ENCODE measurements at places on chromosomes 1 and 21.

- peak; percentile 3 for DNase-seq
Observed at GRCh38 chr21:41168391-41169257, 664 bp downstream of the BACE2 start.

DNA sequence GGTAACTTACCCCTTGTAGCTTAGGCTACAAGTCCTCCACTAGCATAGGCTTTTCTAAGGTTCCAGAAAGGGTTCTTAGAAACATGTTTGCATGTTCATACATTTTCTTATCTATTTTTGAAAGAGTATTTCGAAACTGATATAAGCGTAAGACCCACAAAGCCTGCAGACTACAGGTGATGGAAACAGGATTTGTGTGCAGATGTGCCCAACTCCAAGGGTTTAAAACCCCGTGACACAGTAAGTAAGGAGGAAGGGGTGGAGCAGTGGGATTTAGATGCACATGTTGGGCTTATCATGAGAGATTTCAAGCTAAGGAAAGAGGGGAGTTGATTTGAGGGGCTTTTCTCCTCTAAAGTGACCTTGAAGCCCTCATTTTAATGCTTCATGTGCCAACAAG lies 164.7 kb downstream of the LTN1 start:
- DNase-seq: no peak

- DNase-seq: no peak
Observed at GRCh38 chr1:182141040-182141439, 79.5 kb upstream of the ZNF648 start.

DNA sequence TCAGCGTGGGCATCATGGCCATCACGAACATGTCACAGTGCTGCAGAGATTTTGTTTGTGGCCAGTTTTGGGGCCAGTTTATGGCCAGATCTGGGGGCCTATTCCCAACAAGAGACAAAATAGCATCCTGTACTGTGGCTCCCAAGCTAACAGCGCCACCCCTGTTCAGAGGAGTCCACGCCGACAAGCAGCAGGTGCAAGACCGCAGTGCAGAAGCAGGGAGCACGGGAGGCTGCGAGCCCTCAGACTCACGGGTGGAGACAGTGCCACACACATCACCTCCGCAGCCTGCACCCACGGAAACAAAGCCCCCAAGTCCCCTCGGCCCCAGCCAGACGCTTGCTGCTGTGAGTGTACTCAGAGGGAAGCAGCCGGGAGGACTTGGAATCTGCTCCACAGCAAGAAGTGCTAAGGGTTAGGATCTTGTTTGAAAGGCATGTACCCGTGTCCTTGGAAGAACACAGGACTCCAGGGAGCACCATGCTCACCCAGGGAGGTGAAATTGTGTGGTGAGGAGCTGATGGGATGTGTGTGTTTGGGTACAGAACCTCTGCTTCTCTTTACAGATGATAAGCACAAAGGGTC lies 7.1 kb downstream of the TCP10L start:
- DNase-seq: peak; percentile 42

GRCh38 chr1:161885003-161885402 lies 118.9 kb downstream of the ATF6 start:
- no peak for DNase-seq

DNA sequence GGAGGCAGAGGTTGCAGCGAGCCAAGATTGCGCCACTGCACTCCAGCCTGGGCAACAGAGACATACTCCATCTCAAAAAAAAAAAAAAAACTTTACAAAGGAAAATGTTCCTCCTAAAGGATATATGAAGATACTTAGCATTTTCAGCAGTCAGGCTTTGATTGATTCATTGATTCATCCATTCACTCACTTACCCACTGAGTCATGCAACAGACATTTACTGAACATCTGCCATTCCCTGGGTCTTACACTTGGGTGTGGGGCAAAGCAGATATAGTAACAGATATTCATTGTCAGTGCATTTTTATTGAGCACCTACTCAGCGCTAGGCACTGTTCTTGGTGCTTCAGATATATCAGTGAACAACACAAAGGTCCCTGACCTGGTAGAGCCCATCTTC lies 5.6 kb upstream of the LACTBL1 start:
- DNase-seq: no peak

DNA sequence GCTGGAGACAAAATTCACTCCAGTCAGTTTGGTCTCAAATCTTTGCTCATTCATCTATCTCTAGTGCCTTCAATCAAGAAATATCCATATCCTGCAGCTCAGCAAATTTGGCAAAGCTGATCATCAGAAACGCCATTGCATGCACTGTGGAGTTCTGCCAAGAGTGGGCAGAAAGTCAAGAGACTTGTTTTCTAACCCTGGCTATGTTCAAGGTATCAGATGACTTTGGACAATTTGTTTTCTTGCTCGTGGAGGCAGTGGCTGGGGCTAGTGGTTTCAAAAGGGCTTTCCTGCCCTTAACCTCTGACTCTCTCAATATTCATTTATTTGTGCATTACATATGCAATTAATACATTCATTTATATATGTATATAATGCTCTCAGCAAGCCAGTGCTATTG lies 12.8 kb upstream of the LRRC52 start:
- DNase-seq: no peak

DNA sequence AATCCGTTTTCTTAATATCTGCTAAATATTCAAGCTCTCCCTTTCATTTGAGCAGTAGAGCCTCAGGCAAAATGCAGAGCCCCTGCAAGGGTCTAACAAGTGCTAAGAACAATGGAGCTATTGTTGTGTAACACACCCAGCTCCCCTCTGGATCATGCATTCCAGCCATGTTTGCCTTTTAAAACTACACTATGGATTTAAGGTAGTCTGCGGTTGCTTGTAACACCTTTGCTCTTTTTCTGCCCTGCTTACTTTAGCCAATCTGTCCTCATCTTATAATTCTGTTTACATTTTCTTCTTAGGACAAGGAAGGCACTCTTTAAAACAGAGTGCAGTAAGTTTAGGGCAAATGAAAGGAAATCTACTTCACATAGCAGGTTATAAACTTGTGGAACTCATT lies 60.0 kb upstream of the C1orf105 start:
- no peak for DNase-seq

DNA sequence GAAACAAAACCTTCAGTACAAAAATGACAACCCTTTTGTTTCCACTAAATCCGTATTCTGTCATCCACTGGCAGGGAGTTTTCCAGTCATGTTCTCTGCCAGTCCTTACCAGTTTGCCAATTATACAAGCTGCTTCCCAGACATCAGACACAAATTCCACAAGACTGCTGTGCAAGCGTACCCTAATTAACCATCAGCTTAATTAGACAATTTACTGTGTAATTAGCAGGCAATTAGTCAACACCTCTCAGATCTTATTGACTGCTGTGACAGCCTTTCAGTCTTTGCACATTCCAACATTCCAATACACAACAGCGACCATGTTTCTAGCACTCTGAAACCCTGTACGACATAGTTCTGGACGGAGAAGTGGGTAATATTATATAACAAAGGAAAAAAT lies 420.1 kb downstream of the DPYD start:
- DNase-seq: no peak

DNA sequence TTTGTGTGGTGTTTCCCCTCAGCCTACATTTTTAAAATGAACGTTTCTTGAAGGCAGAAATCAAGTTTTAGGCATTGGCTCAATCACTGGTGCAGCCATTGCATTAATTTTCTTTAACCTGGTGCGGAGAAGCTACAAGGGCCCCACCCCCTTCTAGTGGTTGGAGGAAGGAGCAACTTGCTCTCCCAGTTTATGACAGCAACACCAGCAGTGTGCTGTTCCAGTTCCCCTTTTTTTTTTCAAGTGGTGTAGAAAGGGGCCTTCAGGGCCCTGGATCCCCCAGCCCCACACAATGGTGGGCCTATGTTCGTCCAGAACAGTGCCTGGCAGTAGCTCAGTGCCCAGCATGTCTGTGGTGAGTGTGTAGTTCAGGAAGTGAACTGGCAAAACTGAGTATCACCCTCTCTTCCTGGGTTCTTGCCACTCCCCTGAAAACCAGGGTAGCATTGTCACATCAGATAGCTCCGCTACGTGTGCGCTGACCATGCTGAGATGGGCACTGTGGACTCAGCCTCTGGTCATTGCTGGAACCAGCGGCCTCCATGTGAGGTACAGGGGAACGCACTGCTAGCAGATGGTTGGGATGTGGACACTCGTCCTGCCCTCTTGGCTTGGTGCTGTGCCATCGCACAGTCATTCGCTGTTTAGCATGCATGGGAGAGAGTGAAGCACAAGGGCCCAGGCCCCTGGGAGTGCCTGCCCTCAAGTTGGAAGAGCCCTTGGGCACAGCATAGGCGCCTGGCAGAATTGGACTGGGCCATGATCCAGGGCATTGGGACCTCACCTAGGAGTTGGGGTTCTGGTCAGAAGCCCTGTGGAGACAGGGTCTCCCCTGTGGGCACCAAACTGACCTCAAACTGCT lies 7.2 kb downstream of the ARF1 start:
- no peak for DNase-seq

- DNase-seq: no peak
Observed at GRCh38 chr1:201702936-201703335, 126.0 kb upstream of the IPO9 start.

- DNase-seq: no peak
Observed at GRCh38 chr1:165885305-165885694, 57.9 kb downstream of the UCK2 start.

DNA sequence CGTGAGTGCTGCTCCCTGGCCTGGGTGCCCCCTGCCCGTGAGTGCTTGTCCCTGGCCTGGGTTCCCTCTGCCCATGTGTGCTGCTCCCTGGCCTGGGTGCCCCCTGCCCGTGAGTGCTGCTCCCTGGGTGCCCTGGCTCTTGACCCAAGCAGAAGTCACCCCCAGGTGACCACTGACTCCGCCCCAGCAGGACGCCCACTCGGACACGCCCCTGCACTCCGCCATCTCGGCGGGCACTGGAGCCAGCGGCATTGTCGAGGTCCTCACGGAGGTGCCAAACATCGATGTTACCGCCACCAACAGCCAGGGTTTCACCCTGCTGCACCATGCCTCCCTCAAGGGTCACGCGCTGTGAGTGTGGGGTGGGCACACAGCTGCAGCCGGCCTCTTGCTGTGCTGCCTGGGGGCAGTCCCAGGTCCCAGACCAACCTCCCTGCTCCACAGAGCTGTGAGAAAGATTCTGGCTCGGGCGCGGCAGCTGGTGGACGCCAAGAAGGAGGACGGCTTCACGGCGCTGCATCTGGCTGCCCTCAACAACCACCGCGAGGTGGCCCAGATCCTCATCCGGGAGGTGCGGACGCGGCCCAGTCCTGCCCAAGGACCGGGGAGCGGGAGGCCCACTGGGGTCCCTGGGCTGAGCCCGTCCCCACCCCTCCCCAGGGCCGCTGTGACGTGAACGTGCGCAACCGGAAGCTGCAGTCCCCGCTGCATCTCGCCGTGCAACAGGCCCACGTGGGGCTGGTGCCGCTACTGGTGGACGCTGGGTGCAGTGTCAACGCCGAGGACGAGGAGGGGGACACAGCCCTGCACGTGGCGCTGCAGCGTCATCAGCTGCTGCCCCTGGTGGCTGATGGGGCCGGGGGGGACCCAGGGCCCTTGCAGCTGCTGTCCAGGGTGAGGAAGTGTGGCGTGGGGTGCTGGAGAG lies 3.9 kb upstream of the MMP23B start:
- DNase-seq: no peak

GRCh38 chr1:160397651-160398050 lies 2.7 kb upstream of the VANGL2 start:
- DNase-seq: no peak

GRCh38 chr1:98897479-98897878 lies 107.2 kb downstream of the PLPPR5 start:
- no peak for DNase-seq

GRCh38 chr21:36759348-36760083 lies 60.6 kb downstream of the SIM2 start:
- no peak for DNase-seq

GRCh38 chr1:197011614-197012013 lies 34.3 kb downstream of the CFHR5 start:
- no peak for DNase-seq

DNA sequence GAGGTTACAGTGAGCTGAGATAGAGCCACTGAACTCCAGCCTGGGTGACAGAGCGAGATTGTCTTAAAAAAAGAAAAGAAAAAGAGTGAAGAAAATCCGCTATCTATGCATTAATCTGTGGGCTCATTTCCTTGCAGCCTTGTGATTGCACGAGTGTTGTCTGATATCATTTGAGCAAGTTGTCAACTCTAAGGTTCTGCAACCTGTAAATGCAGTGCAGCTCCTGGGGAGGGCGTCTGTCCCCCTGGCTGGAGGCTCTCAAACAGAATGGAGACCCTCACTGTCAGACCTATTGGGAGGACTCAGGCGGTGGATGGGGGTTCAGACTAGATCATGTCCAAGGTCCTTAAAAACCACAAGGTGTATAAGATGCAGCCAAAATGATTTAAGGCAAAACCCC lies 6.2 kb downstream of the CORT start:
- no peak for DNase-seq

GRCh38 chr1:118925651-118926050 lies 62.5 kb downstream of the TBX15 start:
- no peak for DNase-seq

DNA sequence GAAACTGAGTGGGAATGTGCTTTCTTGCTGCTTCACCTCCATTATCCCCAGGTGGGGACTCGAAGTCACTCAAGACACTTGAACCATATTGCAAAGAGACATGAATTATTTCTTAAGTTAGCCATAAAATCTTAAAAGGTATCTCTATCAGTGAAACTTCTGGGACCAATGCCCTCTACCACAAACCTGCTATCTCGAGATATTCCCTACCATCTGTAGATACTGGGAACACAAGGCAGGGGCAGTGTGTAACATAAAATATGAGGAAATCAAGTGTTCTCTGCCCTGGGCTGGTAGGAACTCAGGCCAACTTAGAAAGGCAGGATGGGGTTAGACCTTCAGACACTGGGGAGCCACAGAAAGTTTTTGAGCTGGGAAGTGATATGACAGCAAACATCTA lies 1.3 kb upstream of the CD58 start:
- no peak for DNase-seq

DNA sequence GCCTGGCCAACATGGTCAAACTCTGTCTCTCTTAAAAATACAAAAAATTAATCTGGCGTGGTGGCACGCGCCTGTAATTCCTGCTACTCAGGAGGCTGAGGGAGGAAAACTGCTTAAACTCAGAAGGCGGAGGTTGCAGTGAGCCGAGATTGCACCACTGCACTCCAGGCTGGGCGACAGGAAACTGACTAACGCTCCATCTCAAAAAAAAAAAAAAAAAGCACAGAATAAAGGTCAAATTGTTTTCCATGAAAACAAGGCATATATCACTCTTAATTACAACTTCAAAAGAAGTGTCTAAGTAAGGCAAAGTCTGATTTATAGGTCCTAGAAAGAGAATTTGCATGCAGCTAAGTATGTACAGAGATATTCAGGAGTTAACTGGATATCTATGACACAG lies 25.6 kb downstream of the EYA3 start:
- DNase-seq: no peak

DNA sequence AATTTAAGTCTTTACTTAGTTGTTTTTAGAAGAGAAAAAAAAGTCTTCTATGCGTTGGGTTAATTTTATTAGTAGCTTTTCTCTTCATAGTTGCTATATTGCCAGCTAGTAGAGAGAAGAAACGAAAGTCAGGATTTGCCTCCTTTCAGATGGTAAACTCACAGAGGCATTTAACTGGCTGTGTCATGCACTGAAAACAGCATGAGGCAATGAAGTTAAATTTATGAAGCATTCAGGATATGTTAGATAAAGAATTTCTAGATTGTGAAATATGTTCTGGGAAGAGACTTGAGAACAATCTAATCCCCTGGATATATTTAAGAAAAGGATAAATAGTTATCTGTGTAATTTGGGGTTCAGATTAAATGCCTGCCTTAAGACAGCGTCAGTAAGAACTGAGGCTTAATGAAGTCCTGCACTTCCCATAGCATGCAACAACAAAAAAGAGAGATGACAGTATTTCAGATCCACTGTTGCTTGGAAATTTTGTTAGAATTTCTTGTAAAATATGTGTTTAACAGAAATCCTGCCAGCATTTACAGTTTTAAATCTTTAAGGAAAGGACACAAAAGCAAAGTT lies 1.7 kb downstream of the ANGPTL1 start:
- no peak for DNase-seq
